Adrenal gland (tissue), 19 donors: ENCODE measurements at places on chromosomes 5 and 9.

GRCh38 chr5:93579692-93580062 lies 1.3 kb downstream of the NR2F1-AS1 start:
- peak; percentile 57 for DNase-seq

- no peak for DNase-seq
Observed at GRCh38 chr5:2658447-2658846, 93.0 kb downstream of the IRX2 start.

- no peak for DNase-seq
Observed at GRCh38 chr9:87334366-87334765, 163.3 kb upstream of the DAPK1 start.

DNA sequence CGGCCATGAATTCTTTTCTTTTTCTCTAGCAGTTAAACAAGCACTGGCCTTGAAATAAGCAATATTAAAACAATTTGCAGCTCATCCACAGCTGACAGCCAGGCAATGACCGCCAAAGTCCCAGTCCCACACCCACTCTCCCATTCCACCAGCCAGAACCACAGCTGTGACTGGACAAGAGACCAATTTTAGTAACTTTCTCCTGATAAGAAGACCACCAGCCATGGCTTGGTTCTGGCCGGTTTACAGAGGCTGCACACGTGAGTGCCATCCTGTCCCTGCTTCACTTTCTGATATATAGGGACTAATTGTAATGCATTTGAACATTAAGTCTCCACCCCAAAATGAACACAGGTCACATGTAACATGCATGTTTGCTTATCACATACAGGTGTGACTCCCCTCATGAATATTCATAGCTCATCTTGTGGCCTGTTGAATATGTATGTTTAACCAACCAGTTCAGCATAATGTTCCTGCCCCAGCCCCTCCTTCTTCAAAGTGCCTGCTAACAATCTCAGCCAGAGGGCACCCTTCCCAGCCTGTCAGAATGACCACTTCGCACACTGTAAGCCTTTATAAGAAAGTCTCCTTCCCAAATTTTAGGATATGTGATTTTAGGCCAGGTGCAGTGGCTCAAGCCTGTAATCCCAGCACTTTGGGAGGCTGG lies 23.9 kb upstream of the FANCC start:
- DNase-seq: no peak

DNA sequence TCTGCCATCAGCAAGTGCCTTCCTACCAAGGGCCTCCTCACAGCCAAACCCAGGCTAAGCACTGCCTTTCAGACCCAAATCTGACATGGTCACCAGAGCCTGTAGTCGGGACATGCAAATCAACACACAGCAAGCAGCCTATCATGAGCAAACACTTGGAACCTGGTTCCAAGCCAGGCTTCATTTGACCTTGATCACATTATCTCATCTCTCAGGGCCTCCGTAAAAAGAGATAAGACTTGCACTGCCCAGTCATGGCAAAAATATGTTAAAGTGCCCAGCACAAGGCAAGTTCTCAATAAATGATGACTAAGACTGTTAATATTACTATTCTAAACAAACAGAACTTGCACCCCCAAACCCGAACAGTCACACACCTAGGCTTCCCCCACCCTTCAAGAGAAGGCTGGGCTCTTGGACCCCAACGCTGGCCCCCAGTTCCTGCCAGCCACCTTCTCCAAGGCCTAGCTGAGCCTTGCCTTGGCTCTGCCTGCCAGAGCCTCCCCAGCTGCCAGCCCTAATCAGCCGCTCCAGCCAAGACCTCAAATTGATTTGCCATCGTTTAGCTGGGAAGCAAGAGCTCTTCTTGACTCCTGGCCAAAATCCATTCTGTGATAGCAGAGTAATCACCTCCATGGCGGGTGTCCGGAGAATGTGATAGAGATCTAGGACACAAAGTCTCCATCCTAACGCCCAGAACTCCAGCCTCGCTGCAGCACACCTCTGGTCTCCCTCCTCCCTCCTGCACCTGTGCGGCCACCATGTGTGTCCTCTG lies 18.7 kb downstream of the CPLX2 start:
- DNase-seq: peak; percentile 88

- no peak for DNase-seq
Observed at GRCh38 chr5:36300927-36301540, 668 bp downstream of the RANBP3L start.

DNA sequence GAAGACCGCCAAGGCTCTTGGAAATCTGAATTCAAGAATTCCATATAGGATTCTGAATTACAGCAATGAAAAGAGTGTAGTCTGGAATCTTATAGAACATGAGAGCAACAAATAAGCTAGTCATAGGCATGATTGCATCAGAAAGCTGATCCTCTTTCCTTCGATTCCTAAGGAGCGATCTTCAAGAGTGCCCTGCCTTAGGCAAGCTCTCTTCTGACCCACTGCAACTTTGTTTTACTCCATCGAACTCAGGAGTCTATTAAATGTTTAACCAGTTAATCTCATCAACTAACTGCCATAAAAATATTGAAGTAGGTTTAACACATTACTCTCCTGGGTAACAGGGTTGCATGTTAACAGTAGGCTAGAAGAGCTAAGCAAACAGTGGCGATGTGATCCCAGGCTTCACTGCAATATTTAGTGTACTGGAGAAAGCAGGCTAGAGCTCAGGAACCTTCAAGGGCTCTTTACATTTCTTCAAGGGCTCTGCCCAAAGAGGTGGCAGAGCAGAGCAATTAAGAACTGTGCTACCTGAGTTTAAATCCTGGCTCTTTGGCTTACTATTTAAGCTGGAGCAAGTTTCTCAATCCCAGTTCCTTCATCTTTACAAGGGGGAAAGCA lies 146.3 kb downstream of the RORB start:
- no peak for DNase-seq

DNA sequence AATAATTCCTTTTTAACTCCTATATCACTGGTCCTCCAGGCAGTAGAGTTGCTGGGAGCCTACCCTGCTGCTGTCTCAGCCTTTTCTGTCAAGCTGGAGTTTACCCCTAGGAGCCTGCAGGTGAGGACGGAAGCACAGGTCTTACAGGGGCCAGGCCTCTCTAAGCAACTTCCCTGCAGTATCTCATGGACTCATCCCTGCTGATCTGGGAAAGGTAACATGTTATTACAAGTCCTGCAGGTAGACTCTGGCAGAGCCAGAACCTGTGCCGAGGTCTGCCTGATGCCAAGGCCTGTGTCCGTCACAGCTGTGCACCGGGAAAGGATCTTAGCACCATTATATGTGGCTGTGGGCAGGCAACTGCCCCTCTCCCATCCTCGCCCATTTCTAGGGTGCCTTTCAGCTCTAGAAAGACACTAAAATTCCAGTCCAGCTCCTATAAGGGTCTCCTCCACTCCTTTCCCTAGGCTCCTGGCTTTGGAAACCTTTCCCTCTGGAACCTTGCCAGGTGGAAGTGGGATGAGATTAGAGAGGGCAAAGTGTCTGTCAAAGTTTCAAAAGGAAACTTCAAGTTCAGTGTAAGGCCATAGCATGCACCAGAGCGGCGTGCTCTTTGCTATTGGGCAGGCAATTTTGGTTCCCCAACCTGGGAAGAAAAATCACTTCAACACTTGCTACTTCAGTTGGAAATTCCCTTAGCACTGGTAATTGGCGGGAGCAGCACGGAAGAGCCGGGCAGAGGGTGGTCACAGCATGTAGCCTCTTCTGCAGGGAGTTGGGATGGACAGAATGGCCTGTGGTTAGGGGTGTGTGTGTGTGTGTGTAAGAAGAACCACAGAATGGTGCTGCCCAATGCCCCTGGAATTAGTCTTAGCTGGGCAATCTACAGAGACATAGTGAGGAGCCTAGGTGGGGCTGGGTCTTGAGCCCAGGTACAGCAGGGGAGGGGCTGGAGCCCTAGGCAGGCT lies 17.5 kb downstream of the TMEM171 start:
- no peak for DNase-seq

DNA sequence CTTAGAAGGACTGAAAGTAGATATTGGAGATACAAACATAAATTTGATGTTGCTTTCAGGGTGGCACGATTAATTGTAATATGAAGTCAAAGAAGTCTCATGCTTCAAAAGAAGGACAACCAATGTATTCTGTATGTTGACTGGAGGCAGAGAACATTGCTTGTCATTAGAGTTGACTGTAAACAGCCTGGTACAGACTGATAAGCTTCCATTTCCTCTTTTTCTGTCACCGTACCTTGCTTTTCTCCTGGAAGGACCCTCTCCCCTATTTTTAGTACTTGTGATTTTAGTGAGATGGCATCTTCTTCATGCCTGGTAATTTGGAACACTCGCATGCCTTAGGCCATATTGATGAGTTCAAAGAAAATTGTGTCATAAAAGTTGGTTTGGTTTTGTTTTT lies 809.4 kb downstream of the PRELID2 start:
- no peak for DNase-seq

DNA sequence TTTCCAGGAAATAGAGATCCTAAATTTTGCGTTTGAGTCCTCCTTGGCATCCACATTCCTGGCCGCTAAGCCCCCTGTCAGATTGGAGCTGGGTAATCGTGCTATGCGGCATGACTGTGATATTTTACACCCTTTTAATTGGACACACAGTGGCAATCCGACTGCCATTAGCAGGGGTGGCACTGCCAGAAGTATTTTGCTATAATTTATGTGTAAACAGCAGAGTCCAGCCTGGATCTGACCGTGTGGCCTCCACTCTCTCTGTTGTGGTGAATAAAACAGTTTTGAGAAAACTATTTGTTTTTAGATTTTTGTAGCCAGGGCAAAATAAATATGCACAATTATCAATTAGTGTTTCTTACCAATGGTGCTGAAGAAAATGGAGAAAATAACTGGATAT lies 281.0 kb upstream of the IRX2 start:
- no peak for DNase-seq

DNA sequence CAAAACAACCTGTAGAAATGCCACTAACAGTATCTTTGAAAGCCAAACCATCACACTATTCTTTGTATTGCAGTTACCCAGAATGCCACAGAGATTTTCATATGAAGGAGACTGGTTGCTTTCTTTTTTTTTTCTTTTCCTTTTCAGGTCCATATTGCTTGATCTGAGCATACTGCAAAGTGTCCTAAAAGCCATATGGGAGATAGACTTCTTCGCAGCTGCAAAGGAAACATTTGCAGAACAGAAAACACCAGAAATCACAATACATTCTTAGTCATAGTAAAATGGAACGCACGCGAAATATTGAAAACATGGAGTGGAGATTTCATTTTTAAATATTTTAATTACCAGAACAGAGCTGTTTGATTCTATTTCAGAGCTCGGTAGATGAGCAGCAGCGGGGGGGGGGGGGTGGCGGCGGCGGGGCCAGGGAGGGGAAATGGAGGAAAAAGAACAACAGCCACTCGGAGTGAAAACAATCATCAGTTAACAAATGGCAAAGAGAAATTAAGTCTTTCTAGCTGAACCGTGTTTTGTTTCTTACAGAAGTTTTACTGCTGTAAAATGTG lies 284.1 kb downstream of the NFIB start:
- no peak for DNase-seq

DNA sequence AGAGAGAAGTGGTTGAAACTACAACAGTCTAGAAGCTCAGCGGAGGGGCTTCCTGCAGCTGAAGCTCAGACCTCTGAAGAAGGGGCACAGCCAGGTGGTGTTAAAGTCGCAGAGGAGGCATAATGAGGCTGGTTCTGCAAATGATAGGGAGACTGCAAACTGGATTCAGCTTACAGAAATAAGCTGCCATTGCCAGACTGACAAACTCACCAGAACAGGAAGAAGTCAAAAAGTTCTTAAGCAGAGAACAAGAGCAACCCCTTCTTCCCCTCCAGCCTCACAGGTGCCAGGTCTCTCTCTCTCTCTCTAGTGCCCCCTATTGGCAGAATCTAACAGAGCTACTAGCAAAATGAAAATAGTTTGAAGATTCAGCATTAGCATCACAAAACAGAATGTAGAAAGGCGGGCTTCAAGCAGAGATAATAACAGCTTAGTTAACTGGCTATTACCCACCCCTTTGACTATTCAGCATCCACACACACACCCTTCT lies 76.7 kb downstream of the GRAMD2B start:
- no peak for DNase-seq

- no peak for DNase-seq
Observed at GRCh38 chr5:175381130-175381529, 62.9 kb downstream of the DRD1 start.

DNA sequence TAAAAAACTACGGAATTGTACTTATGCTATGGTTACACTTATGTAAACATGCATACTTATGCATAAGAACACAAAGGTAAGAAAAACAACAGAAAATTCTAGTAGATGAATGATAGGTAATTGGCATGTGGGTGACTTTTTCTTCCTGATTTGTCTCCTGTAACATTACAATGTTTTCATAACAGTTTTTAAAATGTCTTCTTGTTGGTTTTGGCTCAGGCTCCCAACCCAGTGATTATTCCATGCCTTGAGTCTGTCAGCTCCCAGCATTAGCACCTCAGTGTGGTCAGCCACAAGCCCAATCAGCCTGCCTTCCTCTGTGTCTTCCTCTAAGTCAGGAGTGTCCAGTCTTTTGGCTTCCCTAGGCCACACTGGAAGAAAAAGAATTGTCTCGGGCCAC lies 7.9 kb upstream of the FOXE1 start:
- no peak for DNase-seq

GRCh38 chr5:164975986-164976385 lies 1470.6 kb downstream of the MAT2B start:
- DNase-seq: no peak

DNA sequence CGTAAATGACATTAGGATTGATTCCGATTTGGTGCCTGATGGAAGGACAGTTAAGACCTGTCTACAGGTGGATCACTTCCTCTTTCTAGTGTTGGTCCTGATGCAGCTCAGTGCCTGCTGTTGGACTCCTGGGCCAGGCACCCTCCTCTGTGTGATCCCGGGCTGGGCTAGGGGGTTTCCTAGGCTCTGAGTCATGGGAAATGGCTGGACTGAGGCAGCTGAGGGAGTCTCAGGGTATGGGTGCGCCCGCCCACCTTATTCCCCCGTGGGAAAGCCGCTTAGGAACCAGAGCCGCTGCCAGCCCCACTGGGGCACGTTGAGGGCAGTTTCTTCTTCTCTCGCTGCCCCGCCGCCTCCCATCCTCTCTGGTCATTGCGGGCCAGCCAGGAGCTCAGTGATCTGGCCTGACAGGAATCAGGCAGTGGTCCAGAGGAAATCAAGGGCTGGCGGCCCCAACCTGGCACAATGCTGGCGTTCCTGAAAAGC lies 12.9 kb downstream of the TCF7 start:
- DNase-seq: peak; percentile 76

GRCh38 chr9:76707510-76707909 lies 56.7 kb upstream of the PCA3 start:
- no peak for DNase-seq

GRCh38 chr9:99038484-99038820 lies 66.5 kb upstream of the TGFBR1 start:
- DNase-seq: no peak

GRCh38 chr5:137507150-137507549 lies 8.0 kb upstream of the SPOCK1 start:
- no peak for DNase-seq

DNA sequence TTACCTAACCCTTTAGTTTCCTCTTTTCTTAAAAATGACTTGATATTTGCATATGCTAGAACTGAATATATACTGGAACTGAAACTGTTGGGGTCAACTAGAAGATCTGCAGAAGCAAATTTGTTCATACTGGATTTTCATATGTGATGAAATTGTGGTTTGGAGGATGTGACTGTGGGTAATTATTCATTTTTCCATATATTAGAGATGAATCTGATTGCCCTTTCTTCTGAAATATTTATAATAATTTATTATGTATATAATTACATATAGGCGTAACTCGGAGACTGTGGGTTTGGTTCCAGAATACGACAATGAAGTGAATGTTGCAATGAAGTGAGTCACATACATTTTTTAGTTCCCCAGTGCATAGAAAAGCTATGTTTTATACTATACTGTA lies 149.1 kb downstream of the ATP10B start:
- no peak for DNase-seq

- DNase-seq: no peak
Observed at GRCh38 chr5:57175551-57176309, 1.9 kb downstream of the GPBP1 start.
